KBM-7 (cell line): ENCODE measurements at places on chromosomes 2 and 18.
A peak's percentile ranks its signal among the peaks of the same experiment; 100 is the strongest.

DNA sequence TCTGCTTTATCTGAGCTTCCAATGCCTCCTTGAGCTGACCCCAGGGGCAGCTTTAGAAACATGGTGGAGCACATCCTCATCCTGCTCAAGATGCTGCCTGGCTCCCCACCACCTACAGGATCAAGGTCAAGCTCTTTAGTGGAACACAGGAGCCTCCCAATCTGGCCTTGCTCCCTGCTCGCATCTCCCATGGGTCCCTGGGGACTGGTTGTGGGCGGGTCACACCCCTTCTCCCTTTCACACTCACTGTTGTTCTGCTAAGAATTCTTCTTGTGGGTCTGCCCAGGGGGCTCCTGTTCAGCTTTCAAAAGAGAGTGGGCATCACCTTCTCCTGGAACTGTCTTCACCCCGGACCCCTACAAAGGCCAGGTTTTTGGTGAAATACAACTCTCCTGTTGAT lies 8.4 kb upstream of the NT5DC4 start:
- DNase-seq, result no peak

- no peak for DNase-seq
These were observed 34.3 kb upstream of the EPHA4 start for GRCh38 chr2:221606424-221606823.

GRCh38 chr2:169765523-169765922 lies 31.9 kb downstream of the KLHL23 start:
- no peak for DNase-seq

DNA sequence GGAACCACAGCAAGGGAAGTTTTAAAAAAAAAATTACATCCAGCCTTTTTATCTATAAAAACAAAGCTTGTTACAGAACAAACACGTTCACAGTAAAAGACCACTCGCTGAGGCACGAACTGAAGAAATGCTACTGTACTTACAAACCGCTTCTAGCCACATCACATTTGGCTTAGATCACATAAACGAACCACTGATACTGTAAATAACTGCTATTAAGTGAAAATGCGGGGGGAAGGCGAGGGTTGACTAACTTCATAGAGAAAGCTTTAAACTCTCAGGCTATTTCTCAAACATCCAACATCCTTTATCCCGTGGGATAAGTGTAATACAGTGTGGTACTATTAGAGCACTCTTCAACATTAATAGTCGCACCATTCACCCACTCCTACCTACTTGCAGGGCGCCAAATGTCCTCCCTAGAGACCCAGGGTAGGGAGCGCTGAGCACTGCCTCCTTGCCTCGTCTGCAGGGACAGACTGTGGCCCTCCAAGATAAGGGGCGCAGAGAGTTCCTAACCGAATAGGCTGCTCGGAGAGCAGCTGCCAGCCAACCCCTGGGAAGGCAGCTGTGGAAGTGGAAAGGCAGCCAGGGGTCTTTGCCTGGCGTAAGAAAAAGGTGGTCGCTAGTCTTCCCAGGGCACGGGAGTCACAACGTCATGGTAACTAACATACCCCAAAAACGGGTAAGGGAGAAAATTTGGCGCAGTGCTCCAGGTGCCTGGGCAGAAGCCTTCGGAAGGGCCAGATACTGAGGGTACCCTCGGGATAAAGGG lies 854 bp downstream of the GPR155 start:
- peak; percentile 63 for DNase-seq

DNA sequence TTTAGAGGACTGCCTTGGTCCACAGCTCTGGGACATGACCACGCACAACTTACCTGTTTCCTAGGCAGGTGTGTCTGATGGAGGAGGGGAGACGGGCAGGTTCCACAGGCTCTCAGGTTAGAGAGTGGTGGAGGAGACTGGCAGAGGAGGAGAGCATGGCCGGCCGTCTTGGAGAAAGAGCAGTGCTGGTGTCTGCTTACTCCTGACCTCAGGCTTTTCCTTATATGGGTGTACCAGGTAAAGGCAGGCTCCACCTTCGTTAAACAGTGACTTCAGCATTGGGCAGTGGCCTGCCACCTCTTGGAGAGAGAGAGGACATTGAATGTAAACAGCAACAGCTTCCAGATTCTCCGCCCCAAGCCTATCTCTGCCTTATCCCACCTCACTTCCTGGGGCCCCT lies at the start of gene CAPN13:
TSS of gene CAPN13 (minus strand) at position 198 of the 400 bp plus-strand sequence. CDS start 20,121 bp downstream, outside the sequence.
- no peak for DNase-seq

DNA sequence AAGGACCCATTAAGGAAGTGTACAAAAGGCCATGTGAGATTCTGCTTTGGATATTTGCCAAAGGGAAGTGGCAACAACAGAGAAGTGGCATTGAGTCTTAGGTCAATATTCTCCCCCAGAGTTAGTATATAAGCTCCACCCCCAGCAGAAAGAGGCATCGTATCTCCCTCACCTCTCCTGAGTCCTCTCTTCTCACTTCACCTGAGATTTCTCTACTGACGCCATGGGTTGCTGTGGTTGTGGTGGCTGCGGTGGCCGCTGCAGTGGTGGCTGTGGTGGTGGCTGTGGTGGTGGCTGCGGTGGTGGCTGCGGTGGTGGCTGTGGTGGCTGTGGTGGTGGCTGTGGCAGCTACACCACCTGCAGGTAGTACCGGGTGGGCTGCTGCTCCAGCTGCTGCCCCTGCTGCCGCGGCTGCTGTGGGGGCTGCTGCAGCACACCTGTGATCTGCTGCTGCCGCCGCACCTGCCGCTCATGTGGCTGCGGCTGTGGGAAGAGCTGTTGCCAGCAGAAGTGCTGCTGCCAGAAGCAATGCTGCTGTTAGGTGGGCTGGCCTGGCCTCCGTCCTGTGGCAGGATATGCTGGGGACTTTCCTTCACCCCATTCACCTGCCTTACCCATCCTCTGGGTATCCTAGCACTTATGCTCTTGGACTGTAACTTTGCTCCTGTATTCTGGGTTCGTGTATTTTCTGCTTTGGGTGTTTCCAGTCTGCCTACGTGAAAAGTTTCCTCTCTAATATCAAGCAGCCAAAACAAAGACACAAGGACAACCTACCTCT lies 5.9 kb downstream of the SCYGR3 start:
- DNase-seq, result peak; percentile 66

DNA sequence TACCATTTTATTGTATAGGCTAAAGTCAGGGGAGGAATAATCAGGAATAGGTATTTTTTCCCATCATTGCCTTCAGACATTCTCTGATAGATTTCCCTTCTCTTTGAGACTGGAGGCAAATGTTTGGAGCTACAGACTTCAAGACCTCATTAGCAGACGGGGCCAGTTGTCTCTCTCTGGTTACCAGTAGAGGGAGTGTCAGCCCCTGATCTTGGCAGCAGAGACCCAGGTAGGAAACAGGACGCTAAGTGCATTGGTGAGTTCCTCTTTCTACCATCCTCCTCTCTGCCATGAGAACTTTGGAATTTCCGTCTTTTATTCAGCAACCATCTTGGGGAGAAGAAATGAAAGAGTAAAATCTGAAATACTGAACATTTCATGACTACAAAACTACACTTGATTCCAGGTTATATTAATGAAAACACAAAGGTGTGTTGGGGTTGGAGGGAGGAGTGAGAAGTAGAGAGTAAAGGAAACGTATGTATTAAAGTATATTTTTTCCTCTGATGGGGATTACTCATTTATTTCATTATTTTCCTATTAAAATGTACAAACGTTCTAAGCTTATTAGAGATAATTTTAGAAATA lies 186.2 kb upstream of the GCFC2 start:
- DNase-seq, result peak; percentile 68

- DNase-seq, result no peak
These were observed 22.1 kb downstream of the EHD3 start for GRCh38 chr2:31255911-31256571.

- DNase-seq, result peak; percentile 29
These were observed 27.8 kb upstream of the REL start for GRCh38 chr2:60853531-60853930.

- no peak for DNase-seq
These were observed 442 bp downstream of the SERPINB5 start for GRCh38 chr18:63477200-63477599.

DNA sequence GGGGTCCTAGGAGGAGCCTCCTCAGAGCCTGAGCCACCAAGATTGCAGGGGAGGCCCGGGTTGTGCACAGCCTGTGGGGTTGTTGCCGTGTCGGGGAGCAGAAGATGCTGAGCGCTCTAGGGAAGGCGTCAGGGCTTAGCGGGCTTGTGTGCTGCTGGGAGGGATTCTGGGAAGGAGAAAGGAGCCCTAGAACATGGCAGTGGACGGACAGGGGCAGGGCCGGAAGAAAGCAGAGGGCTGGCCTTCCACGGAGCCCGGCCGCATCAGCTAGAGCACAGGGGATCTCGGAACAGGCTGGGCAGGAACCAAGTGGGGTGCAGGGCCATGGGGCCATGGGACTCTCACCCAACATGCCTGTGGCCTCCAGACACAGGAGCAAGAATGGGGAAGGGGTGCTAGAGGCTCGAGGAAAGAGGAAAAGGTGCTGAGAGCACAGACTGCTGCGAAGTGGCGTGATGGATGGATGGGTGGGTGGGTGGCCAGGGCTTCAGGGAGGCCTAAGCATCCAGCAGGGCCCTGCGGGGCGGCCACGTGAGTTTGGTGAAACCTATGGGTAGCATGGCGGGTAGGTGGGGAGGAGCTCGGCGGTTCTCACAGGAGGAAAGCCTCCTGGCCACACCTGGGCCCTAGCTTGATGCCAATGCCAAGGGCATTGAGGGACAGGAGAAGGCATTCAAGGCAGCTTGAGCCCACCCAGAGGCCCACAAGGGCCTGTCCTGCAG lies 35.8 kb downstream of the MTERF4 start:
- DNase-seq, result no peak

DNA sequence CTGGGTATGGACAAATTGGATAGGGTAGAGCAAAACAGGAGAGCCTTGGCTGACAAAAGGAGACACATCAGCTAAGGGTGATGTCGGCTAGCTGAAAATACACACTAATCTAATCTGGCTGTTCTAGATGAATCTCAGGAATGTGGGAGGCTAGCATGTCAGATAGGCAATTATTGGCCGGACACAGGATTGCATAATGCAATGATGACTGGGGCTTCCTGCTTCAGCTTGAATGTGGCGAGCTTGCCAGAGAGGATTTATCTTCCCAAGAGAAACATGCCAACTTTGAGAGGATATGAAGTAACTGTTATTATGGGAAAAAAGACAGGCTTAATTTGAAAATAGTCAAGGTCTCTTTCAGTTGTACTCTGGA lies 102.4 kb downstream of the TRIB2 start:
- peak; percentile 68 for DNase-seq

DNA sequence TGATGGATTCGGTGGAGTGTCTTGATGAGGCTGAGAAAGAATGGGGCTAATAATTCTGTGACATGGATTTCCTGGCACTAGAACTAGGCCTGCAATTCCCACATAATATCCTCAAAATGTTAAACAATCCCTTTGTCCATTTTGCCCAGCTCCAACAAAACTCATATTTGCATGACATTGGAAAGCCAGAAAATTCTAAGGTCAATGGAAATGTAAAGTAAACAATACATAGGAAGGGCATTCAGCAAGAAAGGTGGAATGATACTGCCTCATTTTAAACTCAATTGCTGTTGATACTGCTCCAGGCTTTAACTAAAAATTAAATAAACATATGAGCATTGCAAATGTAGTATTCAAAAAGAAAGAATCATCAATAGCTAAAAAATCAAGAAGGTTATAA lies 434.8 kb upstream of the SLC8A1 start:
- no peak for DNase-seq

- DNase-seq, result no peak
These were observed 19.0 kb upstream of the IGFBP5 start for GRCh38 chr2:216714376-216714775.

DNA sequence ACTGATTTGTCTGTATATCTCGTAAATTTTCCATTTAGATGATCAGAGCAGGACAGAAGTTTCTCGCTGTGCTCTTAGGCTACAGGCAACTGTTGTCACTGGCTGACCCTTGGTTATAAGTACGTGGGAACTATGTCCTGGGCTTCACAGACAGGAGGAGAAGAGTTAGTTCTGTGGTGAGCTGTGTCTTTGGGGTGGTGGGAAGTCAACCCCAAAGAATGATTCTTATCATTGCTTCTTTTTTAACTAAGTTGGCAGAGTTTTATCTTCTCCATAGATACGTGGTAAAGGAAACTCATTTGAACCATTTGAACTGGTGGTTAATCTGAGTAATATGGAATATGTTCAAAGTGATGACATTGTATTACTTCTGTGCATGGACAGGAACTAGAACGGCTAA lies 230.6 kb upstream of the EPAS1 start:
- no peak for DNase-seq

- no peak for DNase-seq
These were observed 11.1 kb upstream of the DYM start for GRCh38 chr18:49471532-49471931.

GRCh38 chr2:204191574-204191973 lies 255.0 kb downstream of the ICOS start:
- DNase-seq, result no peak

GRCh38 chr2:37896319-37896718 lies 28.8 kb upstream of the RMDN2 start:
- no peak for DNase-seq

DNA sequence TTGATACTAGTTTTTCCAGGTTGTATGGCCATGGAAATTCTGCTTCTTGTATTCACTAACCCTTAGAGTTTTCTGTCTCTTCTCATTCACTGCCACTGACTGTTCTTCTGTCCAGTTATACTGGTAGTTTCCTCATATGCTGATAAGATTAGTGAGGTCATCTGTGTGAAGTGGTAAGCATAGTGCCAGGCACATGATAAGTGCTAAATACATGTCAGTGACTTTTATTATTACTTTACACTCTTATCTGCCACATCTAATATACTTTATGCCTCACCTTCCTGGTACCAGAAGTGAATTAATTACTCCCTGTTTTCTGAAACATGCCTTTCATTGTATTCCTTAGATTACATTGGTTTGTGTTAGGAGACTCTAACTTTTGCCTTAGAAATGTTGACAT lies 91.3 kb downstream of the NBEAL1 start:
- no peak for DNase-seq

DNA sequence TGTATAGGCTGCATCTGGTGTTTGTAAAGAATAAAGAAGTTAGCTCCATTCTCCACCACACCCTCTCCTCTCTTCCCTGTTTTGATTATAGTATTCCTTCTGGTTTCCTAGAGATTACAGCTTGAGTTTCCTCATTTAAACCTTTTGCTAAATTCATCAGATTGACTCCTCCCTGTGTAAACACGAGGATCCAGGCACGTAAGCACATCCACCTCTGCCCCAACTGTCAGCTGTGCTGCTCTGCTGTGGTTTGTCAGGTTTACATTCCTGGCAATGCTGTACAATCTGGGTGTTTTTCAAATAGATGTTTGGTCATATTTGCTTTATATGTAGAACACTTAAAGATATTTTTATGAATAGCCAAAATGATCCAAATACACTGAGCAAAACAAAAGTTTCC lies 302.8 kb downstream of the PTGR3 start:
- DNase-seq, result no peak

- no peak for DNase-seq
These were observed 97.2 kb upstream of the GPR45 start for GRCh38 chr2:105144152-105144940.

- peak; percentile 65 for DNase-seq
These were observed 6.6 kb upstream of the OXER1 start for GRCh38 chr2:42770288-42771131.

GRCh38 chr18:11831921-11832320 lies 19.3 kb upstream of the CHMP1B start:
- no peak for DNase-seq

GRCh38 chr2:67256892-67257291 lies 140.2 kb upstream of the ETAA1 start:
- no peak for DNase-seq

GRCh38 chr2:207219676-207220501 lies 54.1 kb upstream of the KLF7 start:
- DNase-seq, result no peak

- DNase-seq, result no peak
These were observed 505.5 kb upstream of the FAM98A start for GRCh38 chr2:34104601-34105000.
